ENCODE measurements at places on chromosomes 16 and 17.

DNA sequence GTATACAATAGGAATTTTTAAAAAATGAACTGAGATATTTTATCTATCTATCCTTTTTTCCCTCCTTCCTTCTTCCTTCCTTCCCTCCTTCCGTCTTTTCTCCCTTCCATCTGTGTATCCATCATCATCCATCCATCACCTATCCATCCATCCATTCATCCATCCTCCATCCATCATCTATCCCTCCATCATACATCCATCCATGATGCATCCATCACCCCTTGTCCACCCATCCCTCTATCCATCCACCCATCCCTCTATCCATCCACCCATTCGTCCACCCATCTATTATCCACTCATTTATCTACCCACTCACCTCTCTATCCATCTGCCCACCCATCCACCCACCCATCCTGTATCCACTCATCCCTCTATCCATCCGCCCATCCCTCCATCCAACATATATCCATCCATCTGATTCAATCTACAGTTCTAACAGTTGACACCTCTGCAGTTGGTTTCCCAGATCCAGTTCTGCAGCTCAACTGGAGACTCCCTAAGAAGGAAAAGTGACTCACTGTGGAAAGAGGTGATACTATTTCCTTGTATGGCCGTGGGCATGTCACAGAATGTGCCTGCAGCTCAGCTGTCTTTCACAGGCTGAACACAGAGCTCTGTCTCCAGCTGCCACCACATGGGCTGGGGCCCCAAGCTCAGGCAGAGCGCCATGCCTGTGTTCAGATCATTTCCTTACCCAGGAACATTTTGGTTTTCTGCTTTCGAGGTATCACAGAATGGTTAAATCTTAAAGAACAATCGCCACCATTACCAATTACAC is 130.8 kb downstream of the XYLT1 start:
- no peak for DNase-seq

GRCh38 chr17:69978056-69978646 is 96.9 kb upstream of the KCNJ16 start:
- no peak for DNase-seq

- DNase-seq, result no peak
Observed at GRCh38 chr17:61503961-61504360, 51.7 kb downstream of the TBX4 start.

DNA sequence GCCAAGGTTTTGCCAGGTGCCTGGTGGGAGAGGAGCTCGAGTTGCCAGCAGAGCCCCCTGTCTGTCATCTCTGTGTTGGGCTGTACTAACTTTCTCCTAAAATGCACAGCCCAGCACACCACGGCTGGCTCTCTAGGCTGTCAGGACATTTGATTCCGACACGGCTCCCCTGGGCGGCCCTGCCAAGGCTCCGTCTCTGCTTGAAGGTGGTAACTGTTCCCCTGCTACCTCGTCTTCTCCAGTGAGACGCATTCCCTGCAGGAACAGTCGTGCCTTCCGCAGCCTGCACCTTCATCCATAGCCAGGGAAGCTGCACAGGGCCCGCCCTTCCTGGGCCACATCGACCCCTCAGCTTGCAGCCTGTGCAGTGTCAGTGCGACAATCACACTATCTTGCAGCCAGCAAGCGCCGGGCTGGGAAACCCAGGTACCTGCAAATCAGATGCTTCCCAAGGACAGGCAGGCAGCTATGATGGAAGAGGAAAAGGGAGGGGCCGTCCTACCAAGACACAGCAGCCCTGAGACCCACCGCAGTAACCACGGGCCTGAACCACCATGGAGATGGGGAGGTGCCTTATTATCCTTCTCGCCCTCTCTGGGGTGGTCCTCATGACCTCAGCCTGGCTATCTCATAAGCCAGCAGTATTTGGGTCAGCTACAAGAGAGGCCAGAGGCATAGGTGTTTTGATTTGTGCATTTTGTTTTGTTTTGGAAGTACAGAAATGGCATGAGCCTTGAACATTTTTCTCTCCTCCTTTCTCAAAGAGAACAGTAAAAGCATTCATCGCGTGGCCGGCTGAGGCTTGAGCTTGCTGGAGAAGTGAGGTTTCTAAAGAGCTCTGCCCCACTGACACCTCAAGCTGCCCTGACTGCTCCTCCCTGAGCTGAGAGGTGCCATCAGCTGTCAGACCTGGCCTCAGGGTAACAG is 361.7 kb upstream of the TNRC6C start:
- DNase-seq, result no peak

DNA sequence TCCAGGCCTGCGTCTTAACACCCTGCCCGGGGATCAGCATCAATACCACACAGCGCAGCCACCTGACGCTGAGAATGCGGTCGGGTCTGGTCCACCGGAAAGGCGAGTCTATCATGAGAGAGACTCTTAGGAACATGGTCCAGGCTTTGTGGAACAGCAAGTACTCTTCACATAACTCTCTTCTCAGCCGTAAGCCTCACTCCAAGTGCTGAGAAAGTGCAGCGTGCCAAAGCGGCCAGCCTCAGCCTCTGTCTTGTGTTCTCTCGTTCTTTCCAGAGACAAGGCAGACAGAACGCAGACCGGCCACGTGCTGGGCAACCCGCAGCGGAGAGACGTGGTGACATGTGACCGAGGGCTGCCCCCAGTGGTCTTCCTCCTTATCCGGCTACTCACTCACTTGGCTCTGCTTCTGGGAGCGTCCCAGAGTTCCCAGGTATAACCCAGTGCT is 34.4 kb upstream of the ENDOV start:
- no peak for DNase-seq

DNA sequence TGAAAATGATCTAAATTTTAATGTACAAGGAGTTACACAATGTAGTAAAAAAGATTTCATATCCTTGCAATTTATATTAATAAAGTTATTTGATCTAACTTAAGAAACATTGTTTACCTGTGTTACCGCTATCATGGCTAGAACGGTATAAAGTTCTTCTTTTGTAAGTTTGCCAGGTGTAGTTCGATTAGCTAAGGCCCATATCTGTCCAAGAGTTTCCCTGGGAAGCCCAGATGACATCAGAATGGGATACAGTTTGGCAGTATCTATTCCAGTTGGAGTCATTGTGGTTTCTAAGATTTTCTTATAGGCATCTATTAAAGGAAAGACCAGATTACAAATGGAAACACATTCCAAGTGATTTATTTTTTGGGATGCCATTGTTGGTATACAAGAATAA is 37.5 kb downstream of the SYNRG start:
- DNase-seq, result no peak

DNA sequence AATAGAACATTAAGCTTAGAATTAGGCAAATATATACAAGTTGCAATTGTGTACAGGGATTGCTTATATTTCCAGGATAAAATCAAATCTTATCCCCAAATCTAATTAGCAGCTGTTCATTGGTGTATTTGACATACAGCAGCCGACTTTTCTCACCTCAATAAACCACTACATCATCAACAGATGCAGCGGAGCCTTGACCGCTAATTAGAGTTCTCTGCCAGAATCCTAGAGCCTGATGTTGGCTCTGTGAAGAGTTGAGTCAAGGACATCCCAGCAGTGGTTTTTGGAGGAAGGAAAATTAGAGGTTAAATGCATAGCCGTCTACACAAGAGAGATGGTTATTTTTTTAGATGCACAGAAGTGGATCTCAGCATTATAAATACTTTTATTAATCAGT is 221.9 kb upstream of the CACNG5 start:
- DNase-seq, result no peak

DNA sequence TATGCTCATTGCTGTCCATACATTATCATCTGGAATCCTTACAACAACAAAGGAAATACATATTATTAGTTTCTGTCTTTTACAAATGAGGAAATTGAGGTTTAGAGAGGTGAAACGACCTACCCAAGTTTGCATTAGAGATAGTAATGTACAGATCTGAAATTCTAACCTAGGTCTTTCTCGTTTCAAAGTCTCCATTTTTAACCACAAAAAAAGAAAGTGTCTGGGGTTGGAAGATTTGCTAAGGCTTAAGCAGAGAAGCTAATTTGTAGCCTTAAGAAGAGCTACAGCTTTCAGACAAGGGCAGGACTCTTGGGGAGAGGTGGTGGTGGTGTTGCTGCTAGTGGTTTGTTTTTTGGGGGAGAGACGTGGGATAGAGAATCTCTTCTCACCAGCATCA is 19.2 kb downstream of the CIITA start:
- DNase-seq, result no peak

DNA sequence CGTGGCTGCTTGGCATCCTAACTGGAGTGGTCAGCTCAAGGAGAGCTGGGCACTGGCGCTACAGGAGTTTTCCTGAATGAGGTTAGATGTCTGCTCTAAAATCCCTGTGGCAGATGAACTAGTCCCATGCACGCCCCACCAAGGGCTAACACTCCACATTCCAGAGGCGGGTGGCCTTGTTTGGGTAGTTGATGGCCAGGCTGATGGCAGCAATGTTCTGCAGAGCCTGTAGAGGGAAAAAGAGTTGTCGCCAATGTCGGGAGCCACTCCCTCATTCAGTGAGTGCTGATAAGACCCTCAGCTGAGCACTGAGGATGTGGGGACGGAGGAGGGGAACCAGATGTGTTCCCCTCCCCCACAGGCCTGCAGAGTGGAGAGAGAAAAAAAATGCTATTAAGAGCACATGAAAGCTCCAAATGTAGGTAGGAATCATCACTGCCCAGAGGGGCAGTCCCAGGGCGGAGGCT is 42.5 kb upstream of the ATP2A3 start:
- no peak for DNase-seq

- DNase-seq, result no peak
Observed at GRCh38 chr16:11349599-11350276, 4.5 kb downstream of the RMI2 start.

DNA sequence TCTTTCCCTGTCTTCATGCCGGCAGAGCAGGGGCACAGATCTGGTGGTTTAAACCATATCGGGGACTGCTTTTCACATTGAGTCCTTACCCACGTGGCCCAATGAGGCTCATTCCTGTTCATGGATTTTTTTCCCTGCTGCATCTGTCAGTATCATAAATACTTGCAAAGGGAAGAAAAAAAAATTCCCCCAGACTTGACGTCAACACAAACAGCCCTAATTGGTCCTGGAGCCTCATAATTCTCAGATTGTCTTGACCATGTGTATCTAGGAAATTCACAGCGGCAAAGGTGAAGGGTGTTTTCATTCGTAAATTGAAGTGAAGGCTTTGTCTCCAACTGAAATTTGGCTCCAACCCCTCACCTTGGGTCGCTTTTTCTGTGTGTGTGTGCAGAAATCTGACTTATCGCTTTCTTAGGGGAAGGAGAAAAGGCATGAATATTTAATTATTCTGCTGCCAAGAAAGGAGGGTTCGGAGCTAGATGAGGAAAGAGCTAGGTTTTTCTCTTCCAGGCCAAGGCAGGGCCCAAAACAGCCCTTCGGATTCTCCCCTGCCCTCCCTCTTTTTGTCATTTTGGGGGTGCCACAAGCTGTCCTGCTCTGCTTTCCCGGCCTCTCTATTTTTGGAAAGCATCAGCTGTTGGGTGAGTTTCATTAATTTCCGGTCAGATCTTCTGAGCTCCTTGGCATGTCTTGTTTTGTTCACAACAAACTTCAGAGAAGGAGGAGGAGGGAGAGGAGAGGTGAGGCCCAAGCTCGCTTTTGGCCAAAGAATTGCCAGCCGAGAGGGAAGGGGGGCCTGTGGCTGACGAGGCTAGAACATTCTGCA is 17.8 kb upstream of the CIBAR2 start:
- DNase-seq, result no peak

Measured in stimulated activated CD4-positive, alpha-beta T cell treated with anti-CD3 and anti-CD28 coated beads, Interleukin-12 subunit alpha, Interleukin-12 subunit beta, amount 100 ng/mL, for 24 hours (primary cell).